ENCODE measurements at places on chromosomes 12 and 14. TPM values are rescaled to one million over a fixed set of nuclear protein-coding genes. Genes with fewer than 3 reads are reported as not detected.

RDH12 gene
- total RNA-seq, result 1.5 TPM

TMEM52B gene
- total RNA-seq, result 0.03 TPM

GRCh38 chr14:99234961-99235571 lies 36.9 kb downstream of the BCL11B start:
- DNase-seq, result peak; percentile 70

DNA sequence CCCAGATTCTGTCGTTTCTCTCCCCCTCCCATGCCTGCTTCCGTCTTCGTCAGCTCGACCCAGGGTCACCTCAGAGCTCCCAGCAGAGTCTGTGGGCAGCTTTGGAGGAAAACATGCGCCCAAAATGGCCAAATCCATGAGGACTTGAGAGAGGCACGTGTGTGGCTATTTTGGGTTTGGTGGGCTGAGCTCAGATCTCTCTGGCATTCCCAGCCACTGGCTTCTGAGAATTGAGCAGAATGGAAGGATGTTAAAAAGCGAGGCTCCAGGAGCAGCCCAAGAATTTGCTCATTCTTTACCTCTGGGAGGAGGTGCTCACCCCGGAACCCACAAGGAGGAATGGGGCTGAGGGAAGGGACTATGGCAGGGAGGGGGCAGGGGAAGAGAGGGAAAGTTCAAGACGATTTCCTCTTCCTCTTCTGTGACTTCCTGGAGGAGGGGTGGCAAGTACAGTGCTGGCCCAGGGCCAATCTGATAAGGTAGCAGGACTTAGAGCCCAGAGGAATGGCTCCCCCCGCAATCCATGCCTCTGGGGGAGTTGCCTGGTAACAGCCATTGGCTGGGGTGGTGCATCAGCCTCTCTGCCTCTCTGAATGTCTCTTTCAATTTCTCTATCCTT lies 20.1 kb downstream of the TSPAN9 start:
- peak; percentile 76 for DNase-seq

DNA sequence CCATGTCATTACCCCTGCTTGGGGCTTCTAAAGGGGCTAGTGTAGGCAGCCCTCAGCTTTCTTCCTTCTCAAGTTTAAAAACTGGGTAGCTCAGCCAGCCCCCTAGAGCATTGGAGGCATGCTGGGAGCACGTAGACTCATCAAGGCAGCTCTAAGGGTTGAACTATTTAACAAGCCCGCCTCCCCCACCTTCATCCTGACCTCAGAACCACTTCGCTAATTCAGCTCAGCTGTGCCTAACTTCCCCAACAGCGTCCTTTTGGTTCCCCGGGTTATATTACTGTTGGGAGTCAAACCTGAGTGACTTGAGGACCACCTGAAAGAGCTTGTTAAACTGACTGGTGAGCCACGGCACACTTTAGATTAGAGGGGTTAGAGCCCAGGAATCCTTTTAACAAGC lies 30.1 kb downstream of the MAX start:
- no peak for DNase-seq

DNA sequence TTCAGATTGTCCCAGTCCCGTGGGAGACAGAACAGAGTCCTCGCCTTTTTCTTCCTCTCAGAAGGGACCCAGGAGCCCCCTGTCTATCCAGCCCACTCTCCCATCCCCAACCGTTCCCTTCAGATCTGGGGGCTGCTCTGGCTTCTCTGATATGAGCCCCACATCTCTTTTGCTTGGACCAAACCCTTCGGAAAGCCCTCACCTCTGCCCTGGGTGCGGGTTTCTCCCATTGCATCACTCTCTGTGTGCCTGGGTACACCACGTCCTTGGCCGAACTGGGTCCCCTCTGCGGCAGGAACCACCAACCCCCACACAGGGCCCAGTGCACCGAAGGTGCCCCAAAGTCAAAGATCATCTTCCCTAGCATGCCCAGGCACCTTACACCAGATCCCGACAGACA lies 87.8 kb downstream of the DICER1 start:
- DNase-seq, result no peak

GRCh38 chr12:106362971-106363370 lies 5.4 kb downstream of the POLR3B start:
- no peak for DNase-seq
